Activated T-helper 17 cell treated with anti-CD3 and anti-CD28 coated beads, Interleukin-2, amount 50 U/mL, for 72 hours (primary cell): ENCODE measurements at places on chromosomes 13 and 19.
A peak's percentile ranks its signal among the peaks of the same experiment; 100 is the strongest.

GRCh38 chr13:51806566-51806965 lies 2.6 kb upstream of the DHRS12 start:
- no peak for ATAC-seq

DNA sequence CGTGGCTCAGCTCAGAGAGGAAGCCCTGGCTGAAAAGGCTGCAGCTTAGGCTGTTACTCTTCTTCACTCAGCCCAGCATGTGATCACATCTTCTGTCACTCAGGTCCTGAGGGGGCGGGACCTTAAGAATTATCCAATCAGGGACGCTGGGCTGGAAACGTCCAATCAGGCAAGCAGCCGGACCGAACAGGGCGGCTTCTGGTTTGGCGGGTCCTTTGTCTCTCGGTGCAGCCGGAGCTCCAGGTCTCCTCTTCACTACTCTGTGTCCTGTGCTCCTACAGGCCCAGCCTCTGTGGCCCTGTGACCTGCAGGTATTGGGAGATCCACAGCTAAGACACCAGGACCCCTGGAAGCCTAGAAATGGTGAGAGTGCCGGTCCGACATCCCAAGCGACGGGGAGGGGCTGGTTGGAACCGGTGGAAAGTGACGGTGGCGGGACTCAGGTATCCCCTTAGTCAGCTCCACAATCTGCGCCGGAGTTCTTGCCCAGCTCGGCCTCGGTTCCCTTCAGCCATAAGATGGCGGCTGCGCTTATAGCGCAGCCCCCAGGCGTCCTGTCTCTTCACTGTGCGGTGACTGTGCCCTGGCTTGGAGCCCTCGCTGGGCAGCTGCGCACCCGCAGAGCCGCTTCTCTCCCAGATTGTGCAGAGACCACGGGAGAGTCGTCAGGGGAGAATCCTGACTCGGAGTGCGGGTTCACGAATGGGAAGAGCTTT lies at the start of gene ZNF93:
Gene ZNF93 (plus strand): TSS at position 218 of the 716 bp plus-strand sequence. CDS start 143 bp downstream, at position 361.
- ATAC-seq = peak; percentile 97

GRCh38 chr19:48490981-48491792 lies 20.4 kb downstream of the LMTK3 start:
- no peak for ATAC-seq

DNA sequence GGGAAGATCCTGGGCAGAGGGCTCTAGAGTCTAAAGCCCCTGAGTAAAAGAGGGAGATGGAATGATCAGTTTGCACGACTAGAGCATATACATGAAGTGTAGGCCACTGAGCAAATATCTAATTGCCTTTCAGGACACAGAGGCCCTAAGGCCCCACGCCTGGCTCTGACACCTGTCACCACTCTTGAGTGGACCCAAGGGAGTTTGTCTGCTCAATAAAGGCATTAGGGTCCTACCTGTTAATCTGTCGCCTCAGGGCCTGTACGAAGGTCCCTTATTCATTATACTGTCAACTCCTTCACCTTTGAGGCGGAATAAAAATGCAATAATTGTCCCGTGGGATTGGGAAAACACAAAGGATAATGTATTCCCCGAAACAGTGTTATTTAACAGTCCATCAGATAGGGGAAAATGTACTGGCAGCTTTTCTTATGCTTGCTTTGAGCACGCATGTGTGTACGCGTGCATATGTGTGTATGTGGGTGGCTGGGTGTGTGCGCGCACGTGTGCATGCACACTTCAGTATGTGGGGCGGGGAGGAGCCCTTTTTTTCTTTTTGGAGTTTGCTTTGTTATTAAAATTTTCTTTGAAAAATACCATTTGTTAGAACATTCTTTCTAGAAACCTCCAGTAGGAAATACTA lies 161.8 kb upstream of the SERP2 start:
- ATAC-seq = no peak

DNA sequence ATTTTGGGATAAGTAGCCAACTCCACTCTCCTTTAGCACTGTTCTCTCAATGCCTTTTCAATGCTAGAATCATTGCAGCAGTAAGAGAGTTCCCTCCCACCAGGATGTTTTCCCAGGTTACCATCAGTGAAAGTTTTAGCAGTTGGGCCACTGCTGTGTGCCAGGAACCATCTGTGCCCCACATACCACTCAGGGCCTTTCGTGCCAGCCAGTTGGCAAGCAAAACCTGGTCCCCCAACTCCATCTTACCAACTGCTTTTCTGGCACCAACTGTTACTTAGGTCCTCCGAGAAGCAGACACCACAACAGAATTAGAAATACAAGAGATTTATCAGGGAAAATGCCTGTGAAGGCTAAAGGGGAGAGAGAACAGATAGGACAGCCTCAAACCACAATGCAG lies 533.4 kb upstream of the NBEA start:
- ATAC-seq = no peak

DNA sequence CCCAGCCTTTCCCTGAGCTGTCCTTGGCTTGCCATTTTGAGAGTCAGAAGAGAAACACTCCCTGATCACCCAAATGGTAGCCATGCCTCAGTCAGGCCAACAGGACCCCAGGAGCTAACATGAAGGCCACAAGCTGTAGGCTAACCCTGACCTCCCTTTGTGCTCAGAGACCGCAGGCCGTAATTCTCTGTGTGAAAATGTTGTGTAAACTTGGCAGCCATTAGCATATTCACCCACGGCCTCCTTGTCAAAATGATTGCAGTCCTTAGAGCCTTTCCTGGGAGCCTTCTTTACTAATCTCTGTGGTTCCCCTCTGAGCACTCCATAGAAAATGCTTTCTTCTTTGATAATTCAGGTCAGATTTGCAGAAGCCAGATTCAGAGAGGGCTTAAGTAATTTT lies 418.9 kb downstream of the COG6 start:
- no peak for ATAC-seq

GRCh38 chr13:63843766-63844699 lies 2428.4 kb upstream of the PCDH20 start:
- ATAC-seq = no peak

GRCh38 chr13:69828527-69828926 lies 279.1 kb upstream of the ATXN8OS start:
- ATAC-seq = no peak

- ATAC-seq = peak; percentile 81
Measured at GRCh38 chr13:19601749-19602725, 31.4 kb upstream of the MPHOSPH8 start.

DNA sequence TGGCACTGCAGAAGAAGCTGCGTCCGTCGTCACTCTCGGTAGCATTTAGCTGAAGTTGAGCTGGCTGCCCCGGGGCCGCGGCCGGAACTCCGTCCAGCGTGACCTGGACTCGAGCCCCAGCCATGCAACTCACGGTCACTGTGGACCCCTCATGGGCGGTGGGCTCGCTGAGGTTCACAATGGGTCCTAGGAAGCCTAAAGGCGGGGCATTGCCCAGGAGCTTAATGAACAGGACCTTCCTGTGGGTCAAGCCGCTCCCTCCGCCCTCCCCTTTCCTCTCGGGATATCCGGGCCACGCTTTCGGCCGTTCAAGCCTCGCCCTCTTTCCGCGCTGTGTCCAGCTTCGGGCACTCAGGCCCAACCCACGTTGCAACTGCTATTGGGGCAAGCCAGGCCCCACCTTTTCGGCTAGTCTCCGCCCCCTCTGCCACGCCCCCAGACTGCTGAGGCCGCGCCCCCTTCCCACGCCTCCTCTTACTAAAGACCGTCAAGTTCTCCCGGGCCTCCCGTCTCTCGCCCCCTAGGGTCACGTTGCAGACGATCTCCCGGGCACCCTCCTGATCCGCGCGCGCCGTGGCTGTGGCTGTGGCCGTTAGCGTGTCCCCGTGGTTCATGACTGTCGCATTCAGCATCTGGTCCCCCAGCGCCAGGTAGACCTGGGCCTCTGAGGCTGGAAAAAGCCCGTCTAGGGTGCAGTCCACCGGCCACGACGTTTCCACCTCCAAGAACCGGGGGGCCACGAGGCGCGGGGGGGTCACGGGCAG lies 1.4 kb upstream of the RAVER1 start:
- no peak for ATAC-seq

- ATAC-seq = no peak
Measured at GRCh38 chr13:65339241-65339640, 1890.9 kb downstream of the PCDH9 start.

- ATAC-seq = no peak
Measured at GRCh38 chr19:10201176-10201575, 6.4 kb upstream of the DNMT1 start.

DNA sequence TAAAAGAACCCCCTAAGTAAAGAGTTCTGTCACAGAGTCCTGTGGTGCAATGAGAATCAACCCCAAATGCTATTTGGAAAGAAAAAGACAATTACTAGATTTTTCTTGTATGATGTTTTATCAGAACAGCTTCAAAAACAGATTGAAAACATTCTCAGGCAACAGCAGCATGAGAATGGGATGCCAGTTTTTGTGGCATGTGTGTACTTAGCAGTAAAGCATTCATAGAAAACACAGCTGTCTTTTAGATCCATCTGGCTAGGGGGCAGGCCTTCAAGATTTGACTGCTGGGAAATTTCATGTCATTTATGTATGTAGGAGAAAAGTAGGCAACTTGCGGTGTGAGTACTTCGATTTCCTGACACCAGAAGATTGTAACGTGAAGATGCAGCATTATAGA lies 170.5 kb upstream of the HTR2A start:
- ATAC-seq = no peak

DNA sequence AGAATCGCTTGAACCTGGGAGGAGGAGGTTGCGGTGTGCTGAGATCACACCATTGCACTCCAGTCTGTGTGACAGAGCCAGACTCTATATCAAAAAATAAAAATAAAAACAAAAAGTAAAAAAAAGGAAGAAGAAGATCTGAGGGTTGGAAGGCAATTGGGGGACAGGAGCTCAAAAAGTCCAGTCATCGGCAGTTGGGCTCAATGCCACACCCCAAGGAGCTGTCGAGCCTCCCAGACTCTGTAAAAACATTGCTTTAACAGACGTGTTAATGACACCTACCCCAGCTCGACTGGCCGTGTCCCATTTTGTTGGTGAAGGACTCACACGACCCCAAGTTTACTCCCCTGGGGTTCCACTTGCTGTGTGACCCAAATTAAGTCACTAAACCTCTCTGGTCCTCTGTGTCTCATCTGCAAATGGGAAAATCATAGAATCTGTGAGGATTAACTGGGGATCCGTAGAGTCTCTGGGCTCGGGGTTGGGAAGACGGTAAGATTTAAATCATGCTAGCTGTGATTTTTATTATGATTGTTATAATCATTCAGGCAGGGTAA lies 7.0 kb downstream of the GNA15 start:
- no peak for ATAC-seq

DNA sequence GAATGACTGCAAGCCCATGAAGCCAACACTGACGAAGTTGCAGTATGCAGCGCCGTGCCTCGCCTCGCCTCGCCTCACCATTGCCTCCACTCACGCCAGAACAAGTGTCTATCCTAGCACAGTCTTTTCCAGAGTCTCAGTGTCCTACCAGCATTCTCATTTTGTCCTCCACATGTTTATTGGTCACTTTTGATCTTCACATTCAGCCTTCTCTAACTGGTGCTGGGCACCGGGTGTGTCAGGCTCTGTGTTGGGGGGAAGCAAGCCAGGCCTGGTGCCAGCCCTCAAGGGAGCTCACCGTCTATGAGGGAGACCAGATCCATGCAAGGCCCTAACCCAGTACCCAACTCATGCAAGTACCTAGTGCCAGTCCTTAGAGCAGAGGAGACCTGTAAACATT lies 69.7 kb upstream of the GPR183 start:
- no peak for ATAC-seq

DNA sequence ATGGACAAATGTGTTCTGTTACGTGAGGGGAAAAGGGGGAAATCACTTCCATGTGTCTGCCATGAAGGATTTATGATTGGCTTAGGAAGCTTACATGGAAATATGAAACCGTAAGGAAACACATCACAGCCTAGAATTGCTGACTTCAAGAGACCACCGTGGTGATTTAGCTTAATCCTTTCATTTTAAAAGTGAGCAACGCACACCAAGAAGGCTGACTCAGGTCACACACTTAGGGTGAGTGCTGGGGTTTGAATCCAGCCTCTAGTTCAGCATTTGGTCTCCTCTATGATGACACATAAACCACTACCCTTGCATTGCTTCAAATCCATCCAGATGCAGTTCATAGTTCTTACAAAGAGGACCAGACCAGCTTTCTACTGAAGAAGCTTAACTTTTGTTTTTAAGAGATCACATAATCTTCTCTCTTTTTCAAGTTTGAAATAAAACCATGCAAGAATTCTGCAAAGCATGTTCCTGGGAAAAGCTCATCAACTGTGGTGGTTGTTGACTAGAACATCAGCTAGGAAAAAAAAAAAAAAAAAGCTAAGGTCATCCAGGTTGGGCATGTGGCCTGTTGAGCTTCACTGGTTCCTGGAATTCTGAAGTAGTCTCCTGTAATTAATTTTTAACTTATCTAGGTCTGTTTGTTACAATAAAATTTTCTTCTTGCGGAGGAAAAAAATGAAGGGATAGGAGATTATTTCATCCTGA lies 60.2 kb upstream of the KL start:
- ATAC-seq = no peak
